ENCODE measurements at places on chromosomes 5 and 9.

DNA sequence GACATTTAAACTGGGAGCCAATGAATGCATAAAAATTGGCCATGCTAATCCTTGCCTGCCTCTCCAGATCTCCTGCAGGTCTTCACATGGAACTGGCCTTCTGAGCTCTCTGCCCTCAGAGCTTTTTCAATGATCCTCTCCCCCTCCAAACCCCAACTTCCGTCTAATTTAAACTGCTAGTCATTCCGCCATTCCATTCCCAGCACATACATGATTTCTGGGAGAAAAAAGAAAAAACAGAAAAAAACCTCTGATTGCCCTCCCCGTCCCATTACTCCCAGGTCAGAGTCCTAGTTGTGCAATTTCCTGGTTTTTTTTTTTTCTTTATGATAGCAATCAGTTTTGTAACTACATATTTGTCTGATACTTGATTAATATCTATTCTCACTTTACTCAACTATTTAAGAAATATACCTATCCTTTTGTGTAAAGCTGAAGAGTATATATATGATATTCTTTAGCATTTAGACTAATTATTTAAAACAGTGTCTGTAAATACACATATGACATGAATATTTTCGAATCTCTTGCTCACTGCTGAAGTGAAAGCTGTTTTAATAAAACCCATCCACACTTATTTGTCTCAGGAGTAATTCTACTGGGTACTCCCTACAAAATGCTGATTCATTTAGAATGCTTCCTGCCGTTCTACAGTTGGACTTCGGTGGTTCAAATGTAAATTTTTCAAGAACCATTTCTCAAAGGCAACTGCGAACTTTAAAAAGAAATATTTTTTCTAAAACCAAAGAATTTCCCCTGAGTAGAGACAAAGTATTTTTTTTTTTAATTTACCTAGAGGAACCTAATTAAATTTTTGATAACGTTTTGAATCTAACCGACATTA lies 1.6 kb downstream of the HINT1 start:
- DNase-seq, result peak; percentile 25

- DNase-seq, result no peak
Observed at GRCh38 chr9:90478821-90479220, 163.8 kb downstream of the DIRAS2 start.

DNA sequence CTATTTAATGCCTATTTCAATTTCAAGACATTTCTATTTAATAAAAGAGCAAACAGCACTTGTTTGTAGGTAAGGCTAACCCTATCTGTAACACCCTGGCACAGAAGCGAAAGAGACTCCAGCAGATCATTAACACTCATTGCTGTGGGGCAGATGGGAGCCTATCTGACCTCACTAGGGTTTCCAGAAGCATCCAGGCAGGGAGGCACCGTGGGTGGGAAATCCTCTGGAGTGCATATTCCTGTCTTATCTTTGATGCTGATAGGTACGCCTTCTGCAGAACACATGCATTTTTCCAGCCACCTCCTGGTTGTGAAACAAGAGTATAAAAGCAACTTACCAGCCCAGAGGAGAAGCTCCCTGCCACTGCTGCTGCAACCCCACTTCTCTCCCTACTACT lies 233.7 kb downstream of the GLIS3 start:
- no peak for DNase-seq

DNA sequence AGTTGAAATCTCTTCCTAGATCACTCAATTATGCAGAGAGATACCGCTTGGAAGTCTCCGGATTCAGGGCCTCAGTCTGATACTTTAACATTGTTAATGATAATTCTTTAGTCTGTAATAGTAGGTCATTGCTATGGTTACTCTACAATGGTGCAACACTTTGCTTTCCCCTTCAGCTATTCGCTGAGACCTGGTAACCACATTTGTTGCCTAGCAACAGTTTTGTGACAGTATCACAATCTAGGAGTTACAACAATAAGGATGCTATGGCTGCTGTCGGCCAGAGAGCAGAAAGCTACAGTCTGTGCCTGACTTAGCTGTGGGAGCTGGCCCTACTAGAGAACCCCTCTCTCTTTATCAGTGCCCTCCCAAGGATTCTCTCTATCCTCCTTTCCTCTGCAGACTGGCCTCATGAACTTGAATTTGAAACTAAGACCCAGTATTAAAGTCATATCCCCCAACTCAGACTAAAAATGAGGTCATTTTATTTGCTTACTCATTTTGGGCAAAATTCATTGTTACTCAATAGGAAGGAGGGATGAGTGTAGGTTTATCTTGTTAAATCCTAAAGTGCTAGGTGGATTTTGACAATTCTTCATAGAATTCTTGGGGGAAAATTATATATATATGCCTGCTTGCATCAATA lies 39.3 kb downstream of the NR2F1 start:
- peak; percentile 80 for DNase-seq

DNA sequence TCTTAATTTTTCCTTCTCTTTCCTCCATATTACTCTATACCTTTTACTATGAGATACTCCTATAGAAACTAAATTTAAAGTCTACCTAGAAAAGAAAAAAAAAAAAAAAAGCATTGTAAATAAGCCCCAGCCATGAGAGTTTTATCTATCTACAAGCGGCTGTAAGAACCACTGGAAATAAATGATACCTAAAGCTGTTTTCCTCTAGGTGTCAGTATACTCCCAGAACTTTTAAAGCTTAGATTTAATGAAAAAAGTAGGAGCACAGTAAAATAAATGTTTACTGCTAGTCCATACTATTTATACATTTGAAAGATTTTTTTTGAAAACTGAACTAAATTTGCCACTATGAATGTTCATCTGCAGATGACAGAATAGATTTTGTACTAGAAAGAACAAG lies 26.2 kb downstream of the TYRP1 start:
- no peak for DNase-seq

DNA sequence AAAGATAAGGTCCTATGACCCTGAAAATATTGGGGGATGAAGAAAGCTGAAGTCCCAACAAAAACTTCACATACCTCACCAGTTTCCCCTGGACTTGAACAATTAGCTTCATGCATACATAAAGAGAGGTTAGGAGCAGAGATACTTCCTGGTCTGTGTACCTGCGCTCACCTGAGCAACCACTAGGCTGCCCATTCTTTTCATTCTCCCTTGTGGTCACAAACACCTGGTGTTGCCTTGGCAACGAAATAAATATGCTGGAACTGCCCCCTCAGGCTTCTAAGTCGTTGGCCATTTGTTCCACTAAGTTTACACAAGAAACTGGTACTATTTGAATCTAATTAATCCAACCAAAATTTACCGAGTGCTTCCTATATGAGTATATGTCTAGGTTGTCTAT lies 18.1 kb downstream of the OTP start:
- no peak for DNase-seq

- no peak for DNase-seq
Observed at GRCh38 chr5:80463269-80463668, 24.6 kb upstream of the FAM151B start.

DNA sequence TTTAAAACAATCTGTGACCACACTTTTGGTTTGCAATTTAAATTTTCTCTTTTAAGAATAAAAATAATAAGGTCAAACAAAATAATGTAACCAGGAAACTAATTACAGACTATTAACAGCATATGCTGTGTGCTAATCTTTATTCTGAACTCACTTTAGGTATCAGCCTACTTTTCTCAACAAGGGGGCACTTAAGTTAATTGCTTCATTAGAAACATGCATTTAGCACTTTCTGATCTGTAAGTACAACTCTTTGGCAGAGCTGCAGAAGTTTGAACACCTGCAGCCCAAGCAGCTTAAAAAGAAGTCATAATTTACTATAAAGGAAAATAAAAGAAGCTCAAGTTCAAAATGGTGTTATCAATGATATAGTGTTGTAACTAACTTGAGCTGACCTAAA lies 21.7 kb downstream of the XRCC4 start:
- no peak for DNase-seq

DNA sequence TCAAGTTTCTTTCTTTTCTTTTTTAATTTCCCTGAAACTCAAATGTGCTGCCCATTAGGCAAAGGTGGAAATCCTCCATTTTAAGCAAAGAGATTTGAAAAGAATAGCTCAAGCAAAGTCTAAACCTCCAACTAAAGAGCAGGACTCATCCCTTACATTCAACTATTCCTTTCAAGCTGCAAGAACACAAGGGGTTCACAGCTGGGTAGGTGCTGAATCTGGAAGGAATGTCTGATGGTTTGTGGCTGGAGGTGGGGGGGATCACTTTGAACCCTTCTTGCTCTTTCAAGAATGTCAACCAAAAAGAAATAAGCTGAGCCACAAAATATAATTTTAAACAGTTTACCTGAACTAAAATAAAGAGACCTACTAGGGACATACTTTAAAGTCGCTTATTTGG lies 375.7 kb upstream of the CDH10 start:
- DNase-seq, result no peak

Measured in CD4-positive, alpha-beta T cell treated with Interleukin-10 for 1 hour (primary cell).